ENCODE measurements at places on chromosomes 1 and 21.
A peak's percentile ranks its signal among the peaks of the same experiment; 100 is the strongest.

DNA sequence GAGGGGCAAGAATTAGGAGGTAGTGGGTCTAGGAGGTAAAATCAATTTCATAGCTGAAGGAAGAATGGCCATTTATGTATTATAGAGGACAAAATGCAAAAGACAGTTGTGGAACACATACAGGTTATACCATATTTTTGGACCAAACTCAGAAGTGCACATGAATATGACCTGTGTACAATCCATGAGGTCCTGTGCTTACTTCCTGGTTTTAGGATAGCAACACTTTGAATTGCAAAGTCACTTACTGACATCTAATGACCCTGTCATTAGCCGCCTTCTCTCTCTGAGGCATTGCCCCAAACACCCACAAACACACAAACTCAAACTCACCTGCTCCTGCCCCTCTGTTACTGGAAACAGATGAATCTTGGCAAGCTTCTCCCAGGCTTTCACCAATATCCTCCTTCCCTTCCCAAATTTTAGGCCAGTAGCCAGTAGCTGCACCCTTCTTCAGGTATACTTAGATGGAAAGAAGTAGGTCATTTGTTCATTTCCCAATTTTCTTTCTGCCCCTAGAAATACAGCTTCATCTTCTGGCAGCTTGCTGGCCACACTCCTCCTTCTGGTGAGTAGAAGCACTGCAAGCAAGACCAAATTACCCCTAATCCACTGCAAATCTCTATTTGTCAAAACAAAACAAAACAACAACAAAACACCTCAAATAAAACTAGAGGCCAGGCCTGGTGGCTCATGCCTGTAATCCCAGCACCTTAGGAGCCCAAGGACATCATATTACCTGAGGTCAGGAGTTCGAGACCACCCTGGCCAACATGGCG lies 13.7 kb upstream of the RPL5 start:
- DNase-seq, result peak; percentile 45

GRCh38 chr1:2606881-2607621 lies 20.5 kb downstream of the PRXL2B start:
- no peak for DNase-seq

DNA sequence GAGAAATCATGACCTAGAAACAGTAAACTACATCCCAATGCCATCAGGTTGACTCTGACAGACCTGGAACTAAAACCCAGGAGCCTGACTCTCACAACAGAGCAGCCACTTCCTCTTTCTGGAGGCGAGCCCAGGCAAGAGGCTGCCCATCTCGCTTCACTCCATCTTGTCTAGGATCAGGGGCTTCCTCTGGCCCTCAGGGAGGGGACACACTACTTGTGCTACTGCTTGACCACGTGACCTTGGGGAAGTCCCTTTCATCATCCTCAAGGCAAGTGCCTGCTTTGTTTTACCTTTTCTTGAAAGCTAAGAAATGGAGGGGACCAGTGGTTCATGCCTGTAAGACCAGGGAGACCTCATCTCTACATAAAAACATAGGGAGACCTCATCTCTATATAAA lies 2.6 kb upstream of the TENT5B start:
- no peak for DNase-seq

- no peak for DNase-seq
Observed at GRCh38 chr1:165851034-165851658, 23.7 kb downstream of the UCK2 start.

- DNase-seq, result no peak
Observed at GRCh38 chr21:14870853-14871149, 194.0 kb downstream of the NRIP1 start.

- DNase-seq, result peak; percentile 52
Observed at GRCh38 chr1:100896481-100896982, 642 bp downstream of the SLC30A7 start.

- DNase-seq, result no peak
Observed at GRCh38 chr1:78142736-78143135, 97.0 kb downstream of the GIPC2 start.

DNA sequence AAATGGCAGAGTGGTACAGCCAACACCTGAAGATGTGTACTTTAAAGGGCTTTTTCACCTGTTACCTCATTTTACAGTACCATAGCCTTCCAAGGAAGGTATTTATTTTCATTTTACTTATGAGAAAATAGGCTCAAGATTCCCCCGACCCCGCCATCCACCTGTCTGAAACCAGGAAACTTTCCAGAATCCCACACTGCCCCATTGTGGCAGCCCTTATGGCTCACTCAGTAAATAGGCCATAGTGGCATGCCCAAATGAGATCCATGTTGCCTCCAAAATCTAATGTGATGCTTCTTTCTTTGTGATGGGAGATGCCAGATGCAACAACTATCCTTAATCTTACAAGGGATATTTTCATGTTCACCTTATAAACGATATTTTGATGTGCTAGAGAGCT lies 97.8 kb downstream of the EBNA1BP2 start:
- no peak for DNase-seq

DNA sequence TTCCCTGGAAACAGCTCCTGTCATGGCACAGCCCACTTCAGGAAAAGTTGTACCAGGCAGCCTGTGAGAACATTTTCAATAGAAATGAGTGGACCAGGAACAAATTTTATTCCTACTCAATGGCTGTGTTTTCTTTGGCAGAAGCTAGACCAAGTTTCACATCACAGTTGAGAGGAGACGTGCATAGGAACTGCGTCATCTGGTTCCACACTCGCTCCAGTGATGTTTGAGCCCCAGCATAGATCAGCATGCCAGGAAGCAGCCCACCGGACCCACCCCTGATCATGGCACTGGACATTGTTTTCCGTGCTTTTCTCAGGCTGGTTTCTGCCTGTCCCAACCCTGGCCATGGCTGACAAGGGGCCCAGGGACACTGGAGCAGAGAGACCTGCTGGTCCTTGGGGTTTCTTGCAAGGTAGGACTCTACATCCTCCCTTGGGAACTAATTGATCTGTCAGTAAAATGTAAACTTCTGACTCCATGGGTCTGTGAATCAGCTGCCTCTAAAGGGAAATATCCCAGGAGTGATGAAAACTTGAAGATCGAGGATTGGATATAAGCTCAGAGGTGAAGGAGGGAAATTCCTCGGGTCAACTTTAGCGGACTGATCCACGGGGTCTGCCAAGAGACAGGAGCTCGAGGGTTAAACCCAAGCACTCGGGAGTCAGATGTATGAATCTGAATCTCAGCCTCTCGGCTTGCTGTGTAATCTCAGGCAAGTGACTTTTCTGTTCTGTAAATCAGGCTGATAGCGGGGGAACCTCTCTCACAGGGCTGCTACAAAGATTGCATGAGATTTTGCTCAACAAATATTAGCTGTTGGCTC lies 35.7 kb downstream of the NEK2 start:
- no peak for DNase-seq

- DNase-seq, result no peak
Observed at GRCh38 chr1:119748040-119748439, 20.7 kb downstream of the HMGCS2 start.

DNA sequence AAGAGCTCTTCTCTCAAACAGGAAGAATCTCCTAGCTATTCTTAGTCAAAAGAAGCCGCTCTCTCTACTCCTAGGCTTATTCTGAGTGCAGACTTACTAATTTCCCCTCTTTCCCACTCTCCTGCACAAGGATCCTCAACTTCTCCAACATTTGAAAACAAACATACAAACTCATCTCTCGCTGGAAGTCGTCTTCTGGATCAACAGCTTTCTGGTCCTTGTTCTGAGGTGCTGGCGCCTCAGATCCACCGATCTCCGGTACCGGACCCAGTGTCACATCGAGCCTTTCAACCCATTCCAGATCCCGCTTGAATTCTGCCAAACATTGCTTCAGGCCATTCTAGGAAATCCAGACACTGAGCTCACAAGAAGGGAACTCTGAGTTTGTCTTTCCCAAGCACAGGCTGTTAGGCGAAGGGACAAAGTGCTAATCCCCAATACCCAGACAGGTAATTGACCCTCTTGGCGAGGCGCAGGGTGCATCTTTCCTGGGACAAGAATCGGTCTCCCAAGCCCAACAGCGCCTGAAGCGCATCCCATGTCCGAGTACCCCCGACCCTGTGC lies 696 bp downstream of the EBNA1BP2 start:
- DNase-seq, result no peak

DNA sequence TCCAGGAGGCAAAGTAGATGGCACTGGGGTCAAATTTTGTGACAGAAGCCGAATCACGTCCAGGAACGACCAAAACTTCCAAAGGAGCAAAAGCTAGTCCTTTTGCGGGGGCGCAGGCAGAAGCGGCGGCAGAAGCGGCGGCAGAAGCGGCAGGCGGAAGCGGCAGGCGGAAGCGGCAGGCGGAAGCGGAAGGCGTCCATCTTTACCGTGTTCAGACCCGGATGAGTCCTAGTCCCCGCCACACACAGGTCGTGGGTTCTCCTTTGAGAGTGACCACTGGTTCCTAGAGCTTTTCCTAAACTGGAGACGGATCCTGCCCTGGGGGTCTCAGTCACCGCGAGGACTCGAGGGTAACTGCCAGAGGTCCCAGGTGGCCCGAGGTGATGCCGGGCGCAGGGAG lies 53.6 kb downstream of the POFUT2 start:
- no peak for DNase-seq
